ENCODE measurements at places on chromosomes 4 and X. TPM values are rescaled to one million over a fixed set of nuclear protein-coding genes. Genes with fewer than 3 reads are reported as not detected.

The IL21 gene
- total RNA-seq, result not detected

The GABRE gene
- 55.8 TPM for total RNA-seq

The FREM3 gene
- not detected for total RNA-seq

The SLC39A8 gene
- total RNA-seq, result 34.0 TPM

DNA sequence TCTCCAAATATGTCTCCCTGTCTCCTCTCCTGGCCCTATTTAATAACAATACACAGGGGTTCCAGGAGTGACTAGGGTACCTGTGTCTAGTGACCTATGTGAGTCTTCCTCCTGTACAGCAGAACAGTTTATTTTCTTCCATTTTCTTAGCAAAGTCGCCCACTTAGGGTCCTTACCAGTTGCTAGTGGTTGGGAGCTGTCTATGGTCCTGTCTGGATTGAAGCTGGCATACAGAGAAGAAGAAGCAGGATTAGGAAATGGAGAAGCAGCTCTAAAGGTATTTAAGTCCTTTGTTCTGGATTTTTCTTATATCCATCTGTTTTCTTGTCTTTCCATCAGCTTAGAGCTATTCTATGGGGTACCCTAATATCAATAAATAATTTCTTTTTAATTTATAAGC, 587.1 kb upstream of the CPEB2 start:
- DNase-seq, result no peak

GRCh38 chr4:41538017-41538733, at the start of gene LIMCH1:
LIMCH1 (plus strand) TSS chr4:41538157; CDS start chr4:41605996, 67,839 bp downstream.
- peak; percentile 65 for DNase-seq

All from lower leg skin (tissue), 4 donors.